ENCODE measurements at places on chromosomes 12 and 14.

DNA sequence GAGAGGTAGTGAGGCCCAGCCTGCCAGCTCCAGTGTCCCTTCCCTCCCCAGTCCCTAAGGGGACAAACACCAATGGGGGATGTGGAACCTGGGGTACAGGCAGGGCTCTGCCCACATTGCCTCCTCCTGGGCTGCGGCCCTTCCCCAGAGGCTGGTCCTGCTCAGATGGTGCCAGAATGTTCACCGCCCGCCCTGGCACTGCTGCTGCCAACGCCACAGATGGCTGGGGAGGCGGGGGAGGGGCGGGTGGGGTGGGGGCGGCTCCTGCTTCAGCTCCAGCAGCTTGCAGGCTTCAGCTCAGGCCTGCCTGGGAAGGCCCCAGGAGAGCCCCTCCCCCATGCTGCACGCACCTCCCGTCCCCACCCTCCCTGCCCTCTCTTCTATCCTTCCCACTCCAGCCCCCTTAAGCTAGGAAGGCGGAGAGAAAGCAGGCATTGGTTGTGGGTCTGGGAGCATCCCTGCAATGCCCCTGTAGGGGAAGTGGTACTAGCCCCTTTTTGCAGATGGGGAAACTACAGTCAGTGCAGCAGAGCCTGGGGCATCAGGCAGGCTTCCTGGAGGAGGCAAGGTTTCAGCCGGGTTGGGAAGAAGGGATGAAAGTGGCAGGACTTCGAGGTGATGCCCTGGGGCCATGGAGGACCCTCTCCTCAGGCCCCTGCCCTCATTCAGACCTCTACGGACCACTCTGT is 2.0 kb upstream of the BEGAIN start:
- DNase-seq, result no peak

- DNase-seq, result no peak
Measured at GRCh38 chr12:77847060-77847541, 16.4 kb downstream of the NAV3 start.

DNA sequence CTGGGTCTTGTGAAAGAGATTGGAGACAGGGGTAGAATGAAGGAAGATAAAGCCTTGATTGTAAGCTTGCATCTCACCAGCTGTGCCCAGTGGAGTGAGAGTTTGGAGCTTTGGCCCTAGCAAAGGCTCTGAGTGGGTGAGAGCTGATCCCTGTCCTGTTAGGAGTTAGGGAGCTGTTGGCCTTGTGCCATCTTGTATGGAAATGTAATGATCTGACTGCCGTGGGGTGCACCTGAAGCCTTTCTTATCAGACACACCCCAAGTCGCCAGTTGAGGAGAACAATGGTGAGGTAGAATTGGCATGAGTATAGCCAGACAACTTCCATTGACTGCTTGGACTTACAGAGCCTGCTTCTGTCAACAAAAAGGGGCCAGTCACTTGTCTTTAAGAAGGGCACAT is 130.1 kb downstream of the PRKCH start:
- no peak for DNase-seq

DNA sequence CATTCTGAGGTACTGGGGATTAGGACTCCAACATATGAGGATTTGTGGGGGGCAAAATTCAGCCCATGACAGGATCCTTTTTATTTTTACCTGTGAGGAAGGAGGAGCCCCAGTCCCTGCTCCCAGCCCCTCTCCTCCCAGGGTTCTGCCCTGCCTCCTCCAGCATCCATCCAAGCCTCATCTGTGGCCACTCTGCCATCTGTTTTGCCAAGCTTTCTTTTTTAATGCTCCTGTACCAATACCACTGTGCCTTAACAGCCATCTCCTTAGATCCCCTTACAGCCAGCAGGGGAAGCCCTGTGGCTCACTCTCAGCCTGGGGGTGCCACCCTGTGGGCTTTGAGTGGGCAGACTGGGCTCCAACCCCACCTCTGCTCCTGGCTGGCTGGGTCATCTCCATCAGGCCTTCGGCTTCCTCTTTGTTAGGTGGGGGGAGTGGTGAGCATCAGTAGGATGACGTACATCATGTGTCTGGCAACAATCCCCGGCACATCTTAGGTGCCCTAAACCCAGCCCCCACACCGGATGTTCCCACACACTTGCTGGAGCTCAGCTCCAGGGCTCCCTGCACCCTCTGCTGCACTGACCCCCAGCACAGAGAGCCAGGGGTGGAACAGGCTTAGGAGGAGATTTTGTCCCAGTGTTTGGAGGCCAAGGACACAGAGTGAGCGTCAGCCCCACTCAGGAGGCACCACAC is 40.2 kb downstream of the CYP46A1 start:
- no peak for DNase-seq

GRCh38 chr14:75341620-75342019 is 63.0 kb downstream of the FOS start:
- no peak for DNase-seq

DNA sequence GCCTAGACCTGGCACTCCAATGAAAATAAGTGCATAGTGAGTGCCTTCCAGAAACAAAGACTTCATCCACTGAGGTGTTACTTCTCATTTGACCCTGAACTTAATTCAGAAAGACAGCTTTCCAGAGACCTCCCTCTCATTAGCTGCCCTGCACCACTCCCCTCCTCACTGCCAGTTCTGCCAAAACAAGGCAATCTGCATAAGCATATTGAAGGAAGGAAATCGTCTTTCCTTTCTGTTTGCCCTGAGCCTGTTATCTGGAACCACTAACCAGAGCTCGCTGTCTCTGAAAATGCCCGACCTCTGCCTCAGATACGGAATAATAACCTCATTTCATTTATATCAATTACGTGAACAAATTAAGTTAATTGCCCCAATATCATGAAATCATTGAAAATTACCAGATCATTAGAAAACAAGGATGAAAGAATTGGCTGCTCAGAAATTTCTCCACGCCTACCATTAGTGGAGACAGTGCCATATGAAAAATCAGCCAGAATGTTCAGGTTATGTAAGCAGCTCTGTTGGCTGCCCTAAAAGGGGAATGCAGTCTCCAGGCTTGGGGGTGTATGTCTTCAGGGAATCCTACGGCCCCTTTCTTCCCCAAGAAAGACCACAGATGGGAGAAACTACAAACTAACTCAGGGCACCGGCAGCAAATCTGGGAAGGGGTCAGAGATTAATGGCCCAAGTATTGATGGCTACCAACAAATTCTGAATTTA is 149.9 kb upstream of the FKBP4 start:
- DNase-seq, result no peak

DNA sequence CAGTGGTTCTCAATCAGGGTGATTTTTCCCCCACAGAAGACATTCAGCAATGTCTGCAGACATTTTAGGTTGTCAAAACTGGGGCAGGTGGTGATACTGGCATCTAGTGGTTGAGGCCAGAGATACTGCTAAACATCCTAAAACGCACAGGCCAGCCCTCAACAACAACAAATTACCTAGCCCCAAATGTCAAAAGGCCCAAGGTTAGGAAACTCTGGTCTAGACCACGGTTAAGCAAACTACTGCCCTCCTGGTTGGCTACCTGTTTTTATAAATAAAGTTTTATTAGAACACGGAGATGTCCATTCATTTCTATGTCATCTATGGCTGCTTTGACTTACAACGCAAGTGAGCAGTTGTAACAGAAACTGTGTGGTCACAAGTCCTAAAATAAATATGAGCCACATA is 186.7 kb downstream of the EFCAB11 start:
- peak; percentile 40 for DNase-seq

GRCh38 chr14:101409006-101409543 is 152.2 kb upstream of the DIO3 start:
- no peak for DNase-seq

DNA sequence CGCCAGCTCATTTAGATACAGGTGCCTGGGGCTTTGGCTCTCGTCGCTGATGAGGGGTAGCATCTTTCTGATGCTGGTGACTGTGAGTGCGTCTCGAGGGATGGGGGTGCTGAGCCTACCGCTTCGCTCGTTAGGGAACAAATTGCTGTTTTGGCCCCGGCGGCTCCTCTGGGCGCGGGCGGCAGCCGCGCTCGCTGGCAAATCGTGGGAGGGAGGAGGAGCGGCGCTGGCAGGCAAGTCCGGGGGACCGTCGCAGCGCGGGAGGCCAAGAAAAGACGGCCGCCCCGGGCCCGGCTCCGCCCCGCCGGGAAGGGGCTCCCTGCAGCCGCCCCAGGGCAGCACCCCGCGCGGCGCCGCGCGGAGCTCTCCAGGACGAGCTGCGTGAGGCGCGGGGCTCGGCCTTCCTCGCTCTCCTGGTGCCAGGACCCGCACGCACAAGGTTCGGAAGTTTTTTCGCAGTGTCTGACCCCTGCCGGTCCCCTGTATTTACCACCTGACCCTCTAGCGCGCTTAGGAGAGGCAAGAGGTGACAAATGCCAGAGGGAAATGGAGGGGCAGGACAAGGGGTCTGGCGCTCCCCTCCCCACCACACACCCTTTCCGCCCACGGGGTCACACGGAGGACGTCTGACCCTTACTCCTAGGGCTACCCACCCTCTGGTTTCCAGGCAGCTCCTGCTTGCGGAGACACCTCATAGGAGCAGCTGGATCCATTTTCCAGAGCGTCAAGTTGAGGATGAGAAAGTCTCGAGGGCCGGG is 899 bp upstream of the KCNH3 start:
- no peak for DNase-seq

DNA sequence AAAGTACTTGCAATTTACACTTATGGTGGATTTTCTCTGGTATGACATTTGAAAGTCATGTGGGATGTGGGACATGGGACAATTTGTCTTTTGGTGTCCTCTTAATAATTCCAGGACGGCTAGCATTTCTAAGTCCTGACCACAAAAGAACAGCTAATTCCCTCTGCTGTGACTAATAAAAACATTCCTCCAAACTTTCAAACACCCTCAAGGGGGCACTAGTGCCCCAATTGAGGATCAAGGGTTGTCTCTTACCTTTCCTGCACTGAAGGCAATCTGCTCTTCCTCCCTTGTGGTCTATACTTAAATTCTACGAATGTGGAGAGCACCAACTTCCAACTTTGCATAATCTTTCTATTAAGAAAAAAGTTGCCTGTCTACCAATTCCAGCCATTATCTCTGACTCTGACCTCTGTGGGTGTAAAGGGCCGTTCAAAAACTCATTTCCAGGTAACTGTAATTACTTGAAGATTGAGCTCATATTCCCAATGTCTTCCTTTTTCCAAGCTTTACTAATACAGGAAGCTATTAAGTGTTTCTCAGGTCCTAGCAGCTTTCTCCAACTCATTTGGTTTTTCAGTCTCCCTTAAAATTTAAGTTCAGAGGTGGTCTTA is 210.2 kb downstream of the PTPRO start:
- no peak for DNase-seq

All from amniotic stem cell (primary cell).